ENCODE measurements at places on chromosomes 1 and 21.

GRCh38 chr1:212794561-212795014 is 2.9 kb downstream of the TATDN3 start:
- peak; percentile 88 for DNase-seq

DNA sequence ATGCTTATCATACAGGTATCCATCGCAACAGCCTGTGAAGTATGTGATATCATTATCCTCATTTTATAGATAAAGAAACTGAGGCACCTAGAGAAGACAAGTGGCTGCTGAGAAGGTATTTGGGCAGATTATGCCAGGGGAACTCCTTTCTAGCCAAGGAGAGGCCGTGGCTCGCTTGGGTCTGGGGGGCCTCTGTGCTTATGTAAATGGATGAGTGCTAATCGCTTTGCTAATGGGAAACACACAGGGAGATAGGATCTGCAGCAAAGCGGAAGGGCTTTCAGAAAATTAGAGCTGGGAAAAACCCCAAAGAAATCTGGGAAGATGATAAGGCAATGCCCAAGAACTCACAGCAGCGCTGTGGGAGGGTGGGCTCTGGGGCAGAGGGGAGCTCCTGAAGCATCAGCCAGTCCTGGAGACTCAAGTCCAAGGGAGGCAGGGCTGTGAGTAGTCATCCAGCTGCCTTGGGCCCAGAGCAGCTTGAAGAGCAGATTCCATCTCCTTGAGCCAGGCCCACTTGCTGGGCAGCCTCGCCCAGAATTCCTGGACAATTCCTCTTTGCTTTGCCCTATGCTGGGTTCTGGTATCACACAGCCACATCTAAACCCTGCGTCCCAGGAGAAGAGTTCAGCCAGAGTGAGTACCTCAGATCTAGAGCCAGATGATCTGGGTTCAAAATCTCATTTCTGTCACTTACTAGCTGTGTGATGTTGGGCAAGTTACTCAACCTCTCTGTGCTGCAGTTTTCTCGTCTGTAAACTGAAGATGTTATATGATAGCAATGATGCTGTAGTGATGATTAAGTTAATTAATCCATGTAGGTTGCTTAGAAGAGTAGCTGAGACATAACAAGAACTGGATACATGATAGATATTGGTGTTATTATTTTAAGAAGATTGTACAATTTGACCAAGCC is 36.7 kb downstream of the FOXD2 start:
- no peak for DNase-seq

GRCh38 chr1:108059945-108060344 is 95.0 kb upstream of the VAV3 start:
- DNase-seq = no peak

DNA sequence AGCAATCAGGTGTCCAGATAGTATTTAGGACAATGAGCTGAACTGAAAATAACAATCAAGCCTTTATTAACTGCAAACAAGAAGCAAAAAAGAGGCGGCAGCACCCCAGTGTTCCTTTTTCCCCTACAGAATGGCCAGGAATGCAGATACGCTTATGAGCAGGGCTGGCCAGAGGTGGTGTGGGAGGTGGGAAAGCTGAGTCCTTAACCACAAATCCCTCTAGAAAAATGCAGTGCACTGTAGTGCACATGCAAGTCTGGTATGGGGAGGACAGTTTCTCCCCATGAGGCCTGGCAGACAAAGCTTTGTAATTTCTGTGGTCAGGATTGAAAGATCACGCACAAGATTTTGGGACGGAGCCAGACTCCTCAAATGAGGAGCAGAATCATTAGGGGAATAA is 10.7 kb upstream of the IFNAR1 start:
- no peak for DNase-seq

- no peak for DNase-seq
These were observed 280.1 kb upstream of the ESRRG start for GRCh38 chr1:217003355-217003754.

DNA sequence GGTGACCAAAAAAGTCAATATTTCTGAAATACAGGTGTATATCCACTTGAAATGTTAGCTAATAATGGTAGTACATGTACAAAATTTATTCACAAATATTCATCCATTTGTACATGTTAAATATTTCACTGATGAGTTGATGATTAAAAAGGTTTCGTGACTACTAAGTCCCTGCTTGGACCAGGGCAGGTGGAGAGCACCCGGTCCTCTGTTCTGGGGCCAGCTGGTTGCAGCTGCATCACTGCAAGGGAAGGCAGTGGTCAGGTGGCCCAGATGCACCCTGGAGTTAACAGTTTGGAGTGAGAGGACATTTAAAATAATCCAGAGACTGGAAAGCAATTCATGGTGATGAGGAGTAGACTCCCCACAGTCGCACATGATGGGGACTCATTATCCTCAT is 141.2 kb downstream of the ZBTB18 start:
- no peak for DNase-seq

- peak; percentile 31 for DNase-seq
These were observed 257.2 kb downstream of the MRPL39 start for GRCh38 chr21:25350056-25350455.

GRCh38 chr1:33820804-33821203 is 43.1 kb upstream of the HMGB4 start:
- DNase-seq = no peak

DNA sequence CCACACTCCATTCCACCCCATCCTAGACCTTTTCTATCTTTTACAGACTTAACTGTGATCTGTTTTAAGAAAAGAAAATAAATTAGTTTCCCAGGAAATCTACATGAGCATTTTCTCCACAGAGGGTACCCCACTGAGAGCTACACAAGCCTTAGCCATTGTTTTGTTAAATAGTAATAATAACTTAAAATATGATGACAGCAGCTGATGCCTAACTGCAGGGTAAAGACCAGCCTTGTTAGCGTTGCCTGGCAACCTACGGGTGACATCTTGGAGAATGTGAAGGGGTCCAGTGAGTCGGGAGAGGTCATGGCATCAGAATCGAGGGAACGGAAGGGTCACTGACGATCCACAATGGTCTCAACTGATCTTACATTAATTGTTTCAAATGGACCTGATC is 233.2 kb upstream of the PBX1 start:
- DNase-seq = no peak

- peak; percentile 51 for DNase-seq
These were observed 6.1 kb downstream of the NUP210L start for GRCh38 chr1:154148807-154149206.

GRCh38 chr1:244603498-244603897 is 49.4 kb upstream of the DESI2 start:
- DNase-seq = peak; percentile 44

GRCh38 chr1:226542623-226543103 is 5.9 kb upstream of the STUM start:
- no peak for DNase-seq

GRCh38 chr21:15063814-15064575 is 805 bp downstream of the NRIP1 start:
- DNase-seq = no peak

- DNase-seq = no peak
These were observed 61.2 kb downstream of the RGS4 start for GRCh38 chr1:163130225-163130856.

DNA sequence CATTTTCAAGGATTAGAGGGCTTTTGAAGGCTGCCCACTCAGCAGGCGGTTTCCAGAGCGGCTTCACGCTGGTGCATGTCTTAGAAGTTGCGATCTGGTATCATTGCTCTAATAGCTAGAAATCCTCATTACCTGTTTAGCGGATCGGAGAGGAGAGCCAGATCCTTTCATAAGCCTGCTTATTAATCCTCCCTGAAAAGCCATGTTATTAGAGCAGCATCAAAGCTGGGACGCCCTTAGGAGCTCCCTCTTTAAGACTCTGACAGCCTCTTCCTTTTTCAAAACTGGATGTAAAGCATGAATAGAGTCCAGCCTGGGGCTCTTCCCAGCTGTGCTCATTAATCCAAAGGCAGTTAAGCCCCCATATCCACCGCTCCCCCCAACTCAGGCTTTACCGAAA is 13.9 kb upstream of the CTSE start:
- DNase-seq = no peak

GRCh38 chr1:160575112-160575664 is 4.1 kb downstream of the CD84 start:
- peak; percentile 83 for DNase-seq

- no peak for DNase-seq
These were observed 21.8 kb upstream of the GPR153 start for GRCh38 chr1:6282577-6283270.

DNA sequence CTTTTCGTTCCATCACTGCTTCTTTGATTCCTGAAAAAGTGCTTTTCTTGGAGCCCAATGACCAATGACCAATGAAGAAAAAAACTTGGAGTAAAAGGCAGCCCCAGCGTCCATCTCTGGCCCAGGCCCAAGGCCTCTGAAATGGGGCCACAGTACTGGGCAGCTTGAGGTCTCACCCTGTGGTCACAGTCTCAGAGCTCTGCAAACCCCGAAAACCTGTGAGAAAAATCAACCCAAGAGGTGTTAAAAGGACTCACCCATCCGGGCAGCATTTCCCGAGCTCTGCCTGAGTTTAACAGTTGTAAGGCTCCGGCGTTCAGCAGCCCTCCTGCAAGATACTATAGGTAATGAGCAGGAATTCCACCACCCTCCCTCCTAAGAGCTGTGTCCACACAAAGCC is 2.1 kb upstream of the EFHD2 start:
- no peak for DNase-seq

- peak; percentile 43 for DNase-seq
These were observed 11.2 kb upstream of the FGGY start for GRCh38 chr1:59285691-59286090.
